ENCODE measurements at places on chromosomes 13 and 19.

- no peak for DNase-seq
Observed at GRCh38 chr13:47110141-47110540, 213.3 kb upstream of the HTR2A start.

DNA sequence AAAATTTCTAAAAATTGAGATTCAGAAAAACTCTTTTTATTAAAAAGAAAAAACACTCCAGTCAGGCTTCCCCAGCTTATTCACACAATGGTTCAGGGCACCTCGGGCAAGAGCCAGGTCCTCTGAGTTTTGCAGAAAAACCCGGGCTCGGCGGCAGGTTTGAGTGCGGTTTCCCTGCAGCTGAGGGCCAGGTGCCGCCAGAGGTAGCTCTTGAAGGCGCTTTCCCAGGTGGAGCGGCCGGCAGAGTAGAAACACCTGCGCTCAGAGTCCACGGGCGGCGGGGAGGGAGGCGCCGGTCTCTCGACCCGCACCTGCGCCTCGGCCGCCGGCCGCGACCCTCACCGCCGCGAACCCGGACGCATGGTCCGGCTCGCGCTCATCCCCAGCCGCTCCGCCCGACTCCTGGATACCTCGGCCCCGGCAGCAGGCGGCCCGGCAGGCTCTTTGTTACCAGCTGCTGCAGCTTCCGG is 444 bp downstream of the PROSER1 start:
- no peak for DNase-seq

DNA sequence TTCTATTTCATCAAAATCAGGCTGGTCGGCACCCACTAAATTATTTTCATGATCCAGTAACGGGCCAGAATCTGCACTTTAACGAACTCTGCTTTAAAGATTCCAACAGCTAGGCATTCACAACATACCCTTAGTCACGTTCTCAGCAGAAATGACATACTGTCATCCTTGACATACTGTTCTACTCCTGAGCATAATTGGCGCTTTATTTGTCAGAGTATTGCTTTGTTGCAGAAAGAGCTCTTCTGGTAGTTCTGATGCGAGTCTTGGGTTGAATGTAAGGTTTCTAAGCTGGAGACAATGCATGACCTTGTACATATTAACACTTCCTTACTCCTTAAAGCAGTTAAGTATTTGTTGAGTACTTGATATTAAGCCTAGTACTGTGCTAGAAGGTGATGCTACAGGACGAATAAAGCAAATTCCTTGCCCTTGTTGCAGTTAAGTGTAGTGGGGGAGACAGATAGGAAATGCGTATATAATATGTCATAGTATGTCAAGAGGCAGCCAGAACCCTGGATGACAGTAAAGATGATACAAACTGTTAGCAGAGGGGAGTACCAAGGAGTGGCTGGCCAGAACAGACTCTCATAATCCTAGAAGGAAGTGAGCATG is 32.2 kb downstream of the FRY start:
- no peak for DNase-seq

DNA sequence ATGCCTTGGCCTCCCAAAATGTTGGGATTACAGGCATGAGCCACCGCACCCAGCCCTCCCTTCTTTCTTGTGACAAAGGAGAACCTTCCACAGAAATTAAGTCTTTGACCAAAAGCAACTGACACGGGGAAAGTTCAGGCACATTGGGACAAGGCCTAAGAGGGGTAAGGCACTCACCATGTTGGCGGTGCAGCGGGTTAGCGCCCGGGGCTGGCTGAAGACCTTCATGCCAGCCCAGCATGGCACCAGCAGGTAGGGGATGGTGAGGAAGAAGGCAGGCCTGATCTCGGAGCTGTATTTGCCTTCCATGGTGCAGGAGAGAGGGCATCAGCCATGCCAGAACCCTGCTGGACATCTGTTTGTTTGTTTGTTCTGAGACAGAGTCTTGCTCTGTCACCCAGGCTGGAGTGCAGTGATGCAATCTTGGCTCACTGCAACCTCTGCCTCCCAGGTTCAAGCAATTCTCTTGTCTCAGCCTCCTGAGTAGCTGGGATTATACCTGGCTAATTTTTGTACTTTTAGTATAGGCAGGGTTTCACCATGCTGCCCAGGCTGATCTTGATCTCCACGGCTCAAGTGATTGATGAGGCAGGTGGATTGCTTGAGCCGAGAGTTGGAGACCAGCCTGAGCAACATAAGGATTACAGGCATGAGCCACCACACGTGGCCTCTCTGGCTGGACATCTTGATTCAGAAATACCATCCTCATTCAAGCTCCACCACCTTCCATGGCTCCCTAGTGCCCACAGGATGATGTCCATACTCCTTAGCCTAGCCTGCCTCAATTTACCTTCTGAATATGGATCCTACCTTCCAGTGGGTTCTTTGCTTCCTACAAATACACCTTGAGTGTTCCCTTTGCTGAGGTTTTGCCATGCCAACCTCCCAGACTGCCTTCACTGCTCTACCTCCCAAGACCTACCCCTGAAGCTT is 4.4 kb downstream of the TM6SF2 start:
- DNase-seq = no peak

DNA sequence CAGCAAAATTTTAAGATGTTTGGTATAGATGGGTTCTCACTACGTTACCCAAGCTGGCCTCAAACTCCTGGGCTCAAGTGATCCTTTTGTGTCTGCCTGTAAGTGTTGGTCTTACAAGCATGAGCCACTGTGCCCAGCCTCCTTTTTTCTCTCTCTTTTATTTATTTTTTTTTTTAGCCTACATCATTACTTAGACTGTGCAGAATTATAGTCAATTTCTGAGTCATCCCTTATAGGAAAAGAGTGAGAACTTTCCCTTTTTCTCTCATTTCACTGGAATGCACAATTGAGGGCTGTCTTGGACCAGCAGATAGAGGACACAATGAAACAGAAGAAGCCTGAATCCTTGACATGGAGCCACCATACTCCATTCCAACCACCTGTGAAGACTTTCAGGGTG is 13.3 kb downstream of the TSKS start:
- no peak for DNase-seq

- no peak for DNase-seq
Observed at GRCh38 chr19:4199699-4200293, 17.3 kb downstream of the ANKRD24 start.

GRCh38 chr13:27022571-27023311 is 148.9 kb downstream of the USP12 start:
- DNase-seq = no peak

- no peak for DNase-seq
Observed at GRCh38 chr13:113170511-113170910, 12.1 kb downstream of the PROZ start.

- DNase-seq = no peak
Observed at GRCh38 chr13:99354371-99354951, 47.3 kb upstream of the GPR183 start.

- DNase-seq = no peak
Observed at GRCh38 chr13:81762449-81762848, 1421.5 kb upstream of the SPRY2 start.

DNA sequence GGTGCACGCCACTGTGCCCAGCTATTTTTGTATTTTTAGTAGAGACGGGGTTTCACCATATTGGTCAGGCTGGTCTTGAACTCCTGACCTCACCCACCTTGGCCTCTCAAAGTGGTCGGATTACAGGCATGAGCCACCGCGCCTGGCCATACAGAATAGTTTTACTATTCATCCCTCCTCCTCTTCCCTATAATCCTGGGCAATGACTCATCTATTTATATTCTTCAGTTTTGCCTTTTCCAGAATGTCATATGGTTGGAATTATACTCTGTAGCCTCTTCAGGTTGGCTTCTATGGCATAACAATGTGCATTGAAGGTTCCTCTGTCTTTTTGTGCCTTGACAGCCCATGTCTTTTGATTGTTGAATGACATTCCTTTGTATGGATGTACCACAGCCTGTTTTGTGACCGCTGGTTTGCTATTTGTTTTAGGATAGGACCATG is 22.2 kb upstream of the LRP3 start:
- peak; percentile 59 for DNase-seq

GRCh38 chr19:6002591-6002990 is 24.7 kb upstream of the RANBP3 start:
- no peak for DNase-seq

DNA sequence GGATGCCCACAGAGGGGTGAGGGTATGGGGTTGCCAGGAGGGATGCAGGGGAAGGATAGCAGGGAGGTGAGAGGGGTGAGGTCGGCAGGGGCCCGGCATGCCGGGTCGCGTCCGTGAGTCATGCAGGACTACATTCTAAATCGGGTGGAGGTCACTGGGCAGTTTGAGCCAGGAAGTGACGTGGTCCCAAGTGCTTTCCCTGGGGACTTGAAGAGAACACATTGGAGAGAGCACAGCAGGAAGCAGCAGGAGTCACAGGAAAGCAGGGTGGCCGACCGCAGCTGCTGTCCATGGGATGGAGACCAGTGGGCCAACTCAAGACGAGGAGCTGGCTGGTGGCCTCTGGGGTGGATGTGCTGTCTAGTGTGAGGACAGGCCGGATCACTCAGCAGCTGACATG is 92.0 kb upstream of the WASF3 start:
- no peak for DNase-seq

DNA sequence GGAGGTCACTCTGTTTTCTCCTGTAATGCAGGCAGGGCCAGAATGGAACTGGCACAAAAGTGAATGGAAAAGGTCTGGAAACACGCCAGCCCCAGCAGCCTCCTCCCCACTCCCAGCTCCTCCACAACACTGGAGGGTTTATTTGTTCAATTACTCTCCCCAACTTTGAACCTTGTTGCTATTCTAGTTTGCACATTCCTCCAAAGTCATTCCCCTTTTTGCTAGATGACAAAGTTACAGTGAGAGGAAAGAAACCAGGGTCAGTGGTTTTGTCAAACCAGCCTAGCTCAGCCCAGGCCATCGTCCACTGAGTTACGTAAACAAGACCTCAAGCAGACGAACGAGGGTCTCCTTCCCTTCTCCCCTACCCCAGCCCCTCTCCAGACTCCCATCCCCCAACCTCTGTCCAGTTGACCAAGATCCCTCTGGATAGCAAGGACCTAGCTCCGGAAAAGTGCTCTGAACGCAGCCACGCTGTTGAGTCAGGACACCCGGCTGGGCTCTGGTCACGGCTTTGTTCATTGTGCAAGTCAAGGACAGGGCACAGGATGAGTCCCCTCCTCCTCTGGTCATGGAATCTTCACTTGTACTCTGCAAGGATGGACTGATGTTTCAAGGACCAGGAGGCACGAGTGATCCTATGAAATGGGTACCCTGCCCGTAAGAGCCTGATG is 180.0 kb downstream of the USP12 start:
- DNase-seq = no peak

- no peak for DNase-seq
Observed at GRCh38 chr19:12117201-12117970, 22.8 kb downstream of the ZNF20 start.

- DNase-seq = no peak
Observed at GRCh38 chr13:94674609-94675348, 37.6 kb downstream of the SOX21 start.

All from HFF-Myc (cell line).